Epithelial cell of proximal tubule (primary cell): ENCODE measurements at places on chromosomes 13 and 19. TPM values are rescaled to one million over a fixed set of nuclear protein-coding genes. Genes with fewer than 3 reads are reported as not detected.

DNA sequence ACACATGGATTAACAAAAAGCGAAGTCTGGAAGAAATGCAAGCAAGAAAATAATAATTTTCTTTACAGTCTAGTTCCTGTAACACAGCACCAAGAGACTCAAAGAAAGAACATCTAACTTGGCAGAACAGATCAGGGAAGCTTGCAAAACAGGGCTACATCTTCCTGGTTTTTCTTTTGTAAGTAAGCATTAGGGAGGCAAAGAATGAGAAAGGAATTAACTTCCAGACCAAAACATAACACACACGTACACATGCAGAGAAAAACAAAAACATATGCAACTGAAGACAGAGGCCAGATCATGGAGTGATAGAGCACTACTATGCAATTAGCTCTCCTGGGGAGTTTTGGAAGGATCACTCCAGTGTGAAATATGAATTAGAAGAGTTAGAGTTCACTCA lies 120.5 kb downstream of the DIAPH3 start:
- no peak for DNase-seq

DNA sequence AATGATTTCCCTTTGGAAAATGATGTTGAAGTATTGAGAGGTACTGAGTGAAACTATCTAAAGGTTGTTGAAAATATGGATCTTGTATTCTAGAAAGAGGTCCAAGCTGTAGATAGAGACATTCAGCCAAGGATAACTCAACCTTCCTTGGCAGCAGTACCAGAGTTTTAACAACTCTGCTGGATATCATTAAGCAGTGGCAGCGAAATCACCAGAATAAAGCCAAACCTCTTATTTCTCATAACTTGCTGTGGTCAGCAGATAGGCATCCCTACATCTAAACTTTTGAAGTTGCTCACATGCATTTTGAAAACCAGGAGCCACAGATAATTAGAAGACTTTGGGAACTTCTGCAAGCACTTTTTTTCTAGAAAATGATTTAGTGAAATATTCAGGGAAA lies 559.8 kb downstream of the IRS2 start:
- no peak for DNase-seq

The ERICH6B gene
- total RNA-seq = not detected in 2 replicates

DNA sequence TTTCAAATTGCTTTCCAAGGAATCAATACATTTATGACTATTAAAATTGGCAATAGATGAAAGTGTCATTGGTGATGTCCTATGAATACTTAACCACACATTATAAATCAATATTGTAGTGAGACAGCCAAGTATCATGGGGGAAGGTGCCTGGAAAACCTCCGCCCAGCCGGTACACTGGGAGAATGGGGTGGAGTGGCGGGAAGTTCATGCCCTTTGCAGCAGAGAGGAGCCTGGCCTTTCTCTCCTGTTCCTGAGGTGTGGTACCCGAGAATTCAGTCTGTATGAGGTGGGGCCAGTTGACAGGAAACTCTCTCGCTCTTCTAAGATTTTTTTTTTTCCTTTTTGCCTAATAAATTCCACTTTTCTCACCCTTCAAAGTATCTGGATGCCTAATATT lies 25.4 kb upstream of the ABCC4 start:
- DNase-seq = no peak

GRCh38 chr19:55083004-55083850 lies 7.6 kb downstream of the EPS8L1 start:
- no peak for DNase-seq

- DNase-seq = no peak
Measured at GRCh38 chr13:97202761-97203160, 19.4 kb upstream of the MBNL2 start.

The FXYD3 gene
- 1.0 TPM in 1 of 2 replicates, not detected in the other for total RNA-seq

The LILRA1 gene
- total RNA-seq = not detected in 2 replicates

DNA sequence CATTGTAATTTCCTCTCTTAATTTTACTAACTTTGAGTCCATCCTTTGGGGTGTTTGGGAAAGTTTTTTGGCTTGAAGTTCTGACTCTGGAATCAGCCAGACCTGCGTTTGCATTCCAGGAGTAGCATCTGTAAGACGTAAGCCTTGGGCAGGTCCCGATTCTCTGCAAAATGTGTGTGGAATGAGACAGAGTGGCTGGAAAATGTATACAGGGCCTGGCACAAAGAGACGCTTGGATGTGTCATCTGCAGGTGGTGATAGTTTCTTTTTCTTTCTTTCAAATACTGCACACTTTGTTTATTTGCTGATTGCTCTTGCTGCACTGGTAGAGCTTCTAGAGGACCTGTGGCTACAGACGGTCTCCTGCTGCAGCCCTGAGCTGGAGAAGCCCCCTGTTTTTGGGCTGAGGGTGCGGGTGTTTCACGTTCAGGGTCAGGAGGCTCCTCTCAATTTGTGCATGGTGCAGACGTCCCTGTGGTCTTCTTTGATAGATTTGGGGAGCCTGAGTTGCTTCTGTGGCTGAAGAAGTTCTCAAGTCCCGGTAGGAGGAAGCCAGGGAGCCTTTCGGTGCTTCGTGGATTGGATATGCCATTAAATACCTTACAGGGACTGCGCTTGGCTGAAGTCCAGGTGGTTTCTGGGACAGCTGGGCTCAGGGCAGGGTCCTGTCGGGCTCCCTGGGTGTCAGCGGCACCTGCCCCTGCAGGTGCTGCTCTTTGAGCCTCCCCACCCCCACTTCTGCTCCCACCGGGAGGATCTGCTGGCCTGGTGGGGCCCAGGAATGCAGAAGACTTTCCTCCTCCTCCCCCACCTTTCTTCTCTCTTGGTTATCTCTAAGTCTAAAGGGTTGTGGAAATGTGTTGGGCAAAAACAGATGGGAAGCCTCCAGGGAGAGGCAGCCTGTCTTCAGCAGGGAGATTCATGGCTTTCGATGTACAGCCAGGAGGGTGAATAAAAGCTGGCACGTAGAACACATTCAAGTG lies 44.0 kb upstream of the GAS6 start:
- DNase-seq = no peak

The USHBP1 gene
- total RNA-seq = not detected in 2 replicates

- DNase-seq = no peak
Measured at GRCh38 chr19:29524912-29525831, 622 bp upstream of the VSTM2B start.
